ENCODE measurements at places on chromosomes 2 and 18. TPM values are rescaled to one million over a fixed set of nuclear protein-coding genes. Genes with fewer than 3 reads are reported as not detected.

PPM1G gene
- 123 TPM for total RNA-seq

IL36A gene
- total RNA-seq = not detected

ALKAL2 gene
- total RNA-seq = not detected

AGBL5 gene
- total RNA-seq = 18.9 TPM

POLR1A gene
- 52.7 TPM for total RNA-seq

GRCh38 chr2:181466661-181467576 is 9.7 kb downstream of the ITGA4 start:
- DNase-seq = peak; percentile 63

GRCh38 chr2:168192839-168193616 is 54.4 kb downstream of the STK39 start:
- no peak for DNase-seq

DNA sequence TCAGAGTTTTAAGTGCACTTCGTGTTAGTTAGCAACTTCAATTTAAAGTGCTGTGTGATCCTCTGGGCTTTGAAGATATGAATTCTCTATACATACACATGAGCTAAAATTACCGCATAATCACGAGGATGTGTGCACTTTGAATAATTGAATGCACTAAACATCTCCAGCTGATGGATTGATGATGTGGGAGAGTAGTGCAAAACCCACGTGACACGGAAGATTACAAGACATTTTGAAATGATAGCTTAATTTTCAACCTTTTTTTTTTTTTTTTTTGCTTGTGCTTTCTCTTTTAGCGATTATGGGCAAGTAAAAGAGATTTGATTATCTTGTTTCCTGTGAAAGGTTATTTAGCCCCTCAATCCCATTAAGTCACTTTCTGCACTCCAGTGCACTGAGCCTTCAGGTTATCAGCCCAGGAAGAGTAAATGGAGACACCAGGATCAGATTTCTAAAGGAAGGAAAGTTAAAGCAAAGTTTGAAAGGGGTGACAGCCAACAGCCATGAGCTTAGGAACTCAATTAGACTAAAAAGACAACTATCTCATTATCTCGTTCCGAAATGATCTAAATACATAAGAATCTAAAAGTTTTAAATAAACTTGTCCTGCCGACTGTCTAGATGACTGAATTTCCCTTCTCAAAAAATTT is 81.6 kb downstream of the CDK15 start:
- no peak for DNase-seq

GRCh38 chr2:166969486-166969885 is 81.2 kb downstream of the XIRP2 start:
- no peak for DNase-seq

Data from MCF 10A (cell line).